ENCODE measurements at places on chromosomes 2 and 18.

GRCh38 chr2:126932529-126932928 lies 33.8 kb downstream of the TEX51 start:
- no peak for DNase-seq
- no peaks in the 10 kb centered on the region for H3K27me3 ChIP-seq
- no peak overlapping the region for H3K27ac ChIP-seq
- no peaks in the 10 kb centered on the region for H3K36me3 ChIP-seq

DNA sequence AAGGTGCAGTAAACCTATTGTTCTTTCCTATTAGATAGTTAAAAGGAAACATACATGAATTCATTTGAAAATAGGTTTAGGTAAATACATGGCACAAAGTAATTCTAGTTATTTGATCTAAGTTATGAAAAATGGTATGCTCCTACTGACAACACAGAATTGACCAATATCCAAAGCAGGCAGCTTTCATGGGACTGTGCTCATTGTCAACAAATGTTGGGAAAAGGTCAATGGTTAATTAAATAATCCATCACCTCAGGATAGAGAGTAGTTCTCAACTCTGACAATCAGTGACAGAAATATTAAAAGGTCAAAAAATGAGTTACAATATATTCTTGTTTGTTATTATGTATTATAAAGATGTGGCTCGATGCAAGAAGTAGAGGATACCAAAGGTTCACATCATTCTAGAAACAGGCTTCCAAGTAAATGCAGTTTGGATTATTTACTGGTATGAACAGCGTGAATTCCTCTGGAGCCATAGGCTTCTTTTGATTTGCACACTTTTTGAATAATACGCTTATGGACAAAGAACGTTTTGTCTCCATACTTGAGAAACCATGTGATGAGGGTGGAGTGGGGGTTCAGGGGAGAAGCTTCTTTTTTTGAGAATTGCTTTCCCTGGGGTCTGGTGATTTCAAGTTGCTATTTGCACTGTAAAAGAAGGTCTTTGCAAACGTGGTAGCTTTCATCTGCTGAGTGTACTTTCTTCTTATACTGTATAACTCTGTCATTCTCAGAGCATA lies 422.0 kb upstream of the ZEB2 start:
- peaks cover 5% of the 10 kb centered on the region for H3K4me1 ChIP-seq
- no peak for DNase-seq
- no peaks in the 10 kb centered on the region for H3K27me3 ChIP-seq
- no peaks in the 10 kb centered on the region for H3K36me3 ChIP-seq

DNA sequence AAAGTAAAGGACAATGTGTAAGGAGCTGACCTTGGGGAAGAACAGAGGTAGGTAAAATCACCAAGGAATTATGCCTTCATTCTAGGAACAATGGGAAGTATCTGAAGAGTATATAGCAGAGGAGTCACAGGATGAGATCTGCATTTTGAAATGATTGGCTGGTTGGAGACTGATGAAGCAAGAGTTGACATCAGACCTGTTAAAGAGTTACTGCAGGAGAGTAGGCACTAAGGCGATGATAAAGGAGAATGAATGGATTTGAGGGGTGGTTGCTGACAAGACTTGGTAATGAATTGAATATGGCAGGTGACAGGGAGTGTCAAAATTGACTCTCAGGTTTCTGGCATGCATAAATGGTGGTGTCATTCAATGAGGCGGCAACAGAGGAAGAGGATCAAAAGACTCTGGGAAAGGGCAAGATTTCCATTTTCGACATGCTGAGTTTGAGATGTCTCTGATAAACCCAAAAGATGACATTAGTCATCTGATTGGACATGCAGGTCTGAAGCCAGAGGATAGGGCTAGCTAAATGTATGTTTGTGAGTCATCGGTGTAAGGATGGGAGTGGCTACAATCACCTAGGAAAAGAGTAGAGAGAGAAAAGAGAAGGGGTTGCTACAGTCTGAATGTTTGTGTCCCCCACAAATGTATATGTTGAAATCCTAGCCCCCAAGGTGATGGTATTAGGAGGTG lies 236.5 kb downstream of the DYM start:
- no peaks in the 10 kb centered on the region for H3K36me3 ChIP-seq
- no peak for DNase-seq
- no peak overlapping the region for H3K27ac ChIP-seq
- H3K27me3 ChIP-seq = no peaks in the 10 kb centered on the region

GRCh38 chr2:88628571-88628939 lies 1.3 kb upstream of the EIF2AK3 start:
- H3K27ac ChIP-seq = peak overlapping the region; percentile 99
- peaks cover 16% of the 10 kb centered on the region for H3K4me1 ChIP-seq
- H3K27me3 ChIP-seq = no peaks in the 10 kb centered on the region
- H3K4me3 ChIP-seq = peak overlapping the region; percentile 88
- H3K36me3 ChIP-seq = no peaks in the 10 kb centered on the region
